Stimulated activated naive CD8-positive, alpha-beta T cell treated with anti-CD3 and anti-CD28 coated beads, Interleukin-15, Interleukin-2, amounts not matched to agents 100 U/mL and 50 U/mL, for 24 hours (primary cell): ENCODE measurements at places on chromosomes 6 and 20.

DNA sequence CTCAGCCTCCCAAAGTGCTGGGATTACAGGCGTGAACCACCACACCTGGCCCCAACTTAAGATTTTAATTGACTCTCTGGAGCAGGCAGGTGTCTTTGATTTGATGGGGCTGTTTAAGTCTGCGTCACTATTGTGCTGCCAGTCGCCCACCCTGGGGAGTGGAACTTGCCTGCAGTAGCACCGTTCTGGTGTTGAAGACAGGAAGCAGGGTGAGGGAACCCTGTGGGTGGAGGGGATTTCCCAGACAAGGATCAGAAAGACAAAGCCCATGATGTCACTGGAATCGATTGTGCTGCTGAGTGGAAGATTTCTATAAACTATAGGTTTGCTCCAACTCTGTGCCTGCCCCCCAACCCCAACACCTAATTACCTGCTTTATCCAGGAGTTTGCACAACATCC lies 11.0 kb downstream of the ALDH8A1 start:
- DNase-seq, result peak; percentile 79

DNA sequence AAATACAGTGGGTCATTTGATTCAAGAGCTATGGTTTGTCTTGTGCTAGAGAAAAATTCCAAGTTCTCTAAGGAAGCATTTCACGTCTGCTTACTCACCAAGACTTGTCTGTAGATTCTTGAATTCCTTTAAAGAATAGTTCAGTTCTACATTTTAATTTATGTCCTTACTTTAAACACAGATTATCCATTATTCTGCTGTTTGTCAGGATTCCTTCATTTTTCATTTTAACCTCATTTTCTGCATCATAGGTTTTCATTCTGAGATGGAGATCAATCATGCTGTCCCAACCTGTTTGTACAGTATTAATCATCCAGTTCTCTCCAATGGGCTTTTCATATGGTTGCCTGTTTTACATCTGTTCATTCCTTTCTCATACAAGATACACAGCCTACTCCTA lies 24.5 kb upstream of the POPDC3 start:
- DNase-seq, result no peak

DNA sequence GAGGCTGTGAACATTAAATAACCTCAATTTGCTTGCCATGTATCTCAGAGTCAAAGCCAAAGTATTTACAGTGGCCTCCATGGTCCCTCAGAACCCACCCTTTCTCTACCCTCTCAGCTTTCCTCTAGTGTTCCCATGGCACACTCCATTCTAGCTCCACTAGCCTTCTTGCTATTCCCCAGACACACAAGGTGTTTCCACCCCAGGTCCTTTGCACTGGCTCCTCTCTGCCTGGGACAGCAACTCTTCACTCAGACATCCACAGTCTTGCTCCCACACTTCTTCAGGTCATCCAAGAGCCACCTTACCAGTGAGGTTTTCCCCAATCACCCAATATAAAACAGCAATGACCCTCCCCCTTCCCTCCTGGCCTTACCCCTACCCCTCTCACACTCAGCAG lies 56.5 kb upstream of the PLEKHG1 start:
- no peak for DNase-seq

DNA sequence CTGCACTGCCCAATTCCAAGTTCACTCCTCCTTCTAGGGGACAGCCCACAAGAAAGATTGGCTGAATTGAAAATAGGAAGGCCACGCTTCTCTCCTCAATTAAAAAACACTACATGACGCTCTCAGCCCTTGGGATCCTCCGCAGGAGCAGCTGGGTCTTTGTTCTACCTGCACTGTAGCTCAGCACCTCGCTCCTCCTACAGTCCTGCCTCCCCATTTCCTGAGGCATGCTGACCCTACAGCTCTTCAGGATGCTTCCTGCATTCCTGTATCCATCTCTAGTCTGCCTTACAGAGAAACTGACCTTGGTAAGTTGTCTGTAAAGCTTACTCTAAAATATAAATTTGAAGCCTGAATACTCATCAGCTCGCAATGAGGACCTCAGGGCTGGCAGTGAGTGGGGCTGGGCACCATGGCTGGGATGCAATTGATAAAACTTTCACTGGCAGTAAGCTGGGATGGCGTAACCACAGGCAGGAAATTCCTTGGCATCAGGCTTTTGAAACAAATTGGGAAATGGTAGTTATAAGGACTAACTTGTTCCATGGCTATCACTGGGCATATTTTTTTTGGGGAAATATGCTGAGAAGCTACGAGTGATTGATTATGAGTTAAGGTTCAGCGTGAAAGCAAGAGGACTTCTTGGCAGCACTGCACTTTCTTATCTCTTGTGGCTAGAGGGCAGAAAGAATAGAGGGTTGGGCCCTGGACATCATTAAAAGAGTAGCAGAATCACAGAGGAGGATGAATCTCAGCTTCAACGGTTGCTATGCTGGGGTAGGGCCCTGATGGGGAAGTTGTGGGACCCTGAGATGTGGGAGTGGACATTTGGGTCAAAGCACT lies 11.7 kb upstream of the SIRPB1 start:
- DNase-seq, result no peak

GRCh38 chr6:34731393-34732060 lies 25.8 kb upstream of the SNRPC start:
- no peak for DNase-seq

DNA sequence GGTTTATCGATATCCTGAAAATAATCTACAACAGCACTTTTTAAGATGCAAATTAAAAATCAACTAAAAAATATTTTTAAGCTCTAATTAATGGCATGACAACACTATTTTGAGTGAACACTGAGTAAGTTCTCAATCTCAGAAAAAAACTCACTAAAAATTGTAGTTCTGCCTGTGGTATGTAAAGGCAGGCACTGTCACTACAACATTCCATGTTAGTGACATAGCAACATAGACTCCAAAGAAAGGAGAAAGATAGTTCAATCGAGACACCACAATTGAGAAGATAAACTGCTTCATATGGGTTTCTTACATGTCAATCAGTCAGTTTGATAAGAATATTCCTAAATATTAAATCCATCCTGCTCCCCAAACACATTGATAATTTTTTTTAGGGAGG lies 38.0 kb downstream of the COL12A1 start:
- no peak for DNase-seq

DNA sequence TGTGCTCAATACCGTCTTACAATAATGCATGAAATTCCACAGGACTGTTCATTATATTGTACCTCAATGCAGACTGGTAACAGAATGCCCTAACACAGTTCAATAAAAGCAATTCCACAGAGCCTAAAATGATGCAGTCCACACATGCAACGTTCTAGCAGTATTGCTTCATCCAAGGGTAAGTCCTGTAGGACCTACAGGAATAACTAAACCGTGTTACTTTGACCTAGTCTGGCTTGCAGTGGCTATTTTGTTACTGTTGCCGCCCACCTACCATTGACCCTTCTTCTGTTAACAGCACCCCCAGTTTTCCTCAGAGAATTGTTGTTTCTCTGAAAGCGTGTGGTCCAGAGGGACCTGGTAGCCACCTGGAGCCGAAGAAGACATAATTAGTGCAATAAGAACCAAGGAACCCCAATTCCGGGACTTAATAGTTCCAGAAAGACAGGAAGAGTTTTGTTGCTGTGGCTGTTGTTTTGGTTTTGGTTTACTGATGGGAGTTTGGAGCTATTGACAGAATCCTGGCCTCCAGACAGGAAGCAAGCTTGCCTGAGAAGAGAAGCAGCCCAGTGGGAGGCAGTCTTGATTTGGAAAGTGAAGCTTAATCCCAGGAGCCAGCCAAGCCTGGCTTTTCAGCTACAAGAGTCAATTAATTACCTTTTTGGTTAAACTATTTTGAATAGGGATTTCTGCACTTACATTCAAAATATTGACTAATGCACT lies 91.3 kb downstream of the FRK start:
- DNase-seq, result no peak

GRCh38 chr20:6075428-6076219 lies 21.8 kb upstream of the LRRN4 start:
- no peak for DNase-seq

- no peak for DNase-seq
These were observed 1570.0 kb upstream of the DEFB115 start for GRCh38 chr20:29687438-29687837.

GRCh38 chr20:24665196-24665595 lies 195.8 kb downstream of the SYNDIG1 start:
- DNase-seq, result no peak

GRCh38 chr6:154414021-154414813 lies 57.6 kb upstream of the IPCEF1 start:
- DNase-seq, result no peak

GRCh38 chr20:51434580-51435247 lies 107.8 kb downstream of the NFATC2 start:
- DNase-seq, result no peak

DNA sequence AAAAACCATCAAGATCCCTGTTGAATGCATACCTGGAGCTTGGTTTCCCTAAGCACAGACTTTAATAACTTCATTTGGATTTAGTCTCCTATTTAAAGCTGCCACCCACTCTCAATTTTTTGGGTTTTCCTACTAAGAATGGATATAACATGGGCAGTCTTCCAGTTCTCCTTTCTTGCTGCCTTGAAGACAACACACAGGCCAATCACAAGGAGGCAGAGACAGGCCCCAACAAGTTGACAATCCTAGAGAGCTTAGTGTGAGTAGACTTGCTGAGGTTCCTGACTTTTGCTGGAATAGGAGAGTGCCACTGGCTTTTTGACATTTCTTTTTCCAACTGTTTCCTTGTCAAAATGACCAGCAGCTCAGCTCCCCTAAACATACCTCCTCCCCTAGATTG lies 112.3 kb upstream of the ESR1 start:
- no peak for DNase-seq

GRCh38 chr6:26120807-26121140 lies 33.5 kb downstream of the HFE start:
- DNase-seq, result no peak

- no peak for DNase-seq
These were observed 18.2 kb upstream of the SRC start for GRCh38 chr20:37327748-37328147.

DNA sequence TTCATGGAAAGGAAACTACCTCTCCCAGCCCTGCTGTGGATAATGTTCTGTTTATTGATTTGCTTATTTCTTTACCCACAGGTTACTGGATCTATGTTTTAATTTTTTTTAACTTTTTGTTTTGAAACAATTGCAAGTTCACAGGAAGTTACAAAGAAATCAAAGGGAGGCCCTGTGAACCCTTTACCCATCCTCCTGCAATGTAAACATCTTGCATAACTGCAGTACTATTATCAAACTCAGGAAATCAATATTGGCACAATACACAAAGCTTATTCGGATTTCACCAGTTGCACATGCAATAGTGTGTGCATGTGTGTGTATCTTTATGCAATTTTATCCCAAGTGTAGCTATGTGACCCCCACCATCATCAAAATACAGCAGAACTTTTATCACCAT lies 398.0 kb downstream of the BTBD3 start:
- DNase-seq, result no peak

DNA sequence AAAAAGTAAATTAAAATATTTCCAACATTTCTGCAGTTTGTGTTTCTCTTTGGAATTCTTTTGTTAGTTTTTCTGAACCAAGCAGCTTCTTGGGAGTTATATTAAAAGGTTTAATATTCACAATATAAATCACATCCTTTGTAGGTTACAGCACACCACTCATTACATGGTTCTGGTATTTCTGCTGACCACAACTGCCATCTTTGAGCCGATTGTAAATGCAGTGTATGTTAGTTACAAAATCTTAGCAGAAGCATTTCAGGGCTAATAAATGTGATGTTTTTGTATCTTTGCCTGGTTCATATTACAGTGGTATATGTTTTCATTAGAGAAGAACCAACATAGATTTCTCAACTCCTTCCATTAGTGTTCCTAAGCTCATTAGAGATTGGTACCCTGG lies 19.1 kb upstream of the TSHZ2 start:
- DNase-seq, result no peak

DNA sequence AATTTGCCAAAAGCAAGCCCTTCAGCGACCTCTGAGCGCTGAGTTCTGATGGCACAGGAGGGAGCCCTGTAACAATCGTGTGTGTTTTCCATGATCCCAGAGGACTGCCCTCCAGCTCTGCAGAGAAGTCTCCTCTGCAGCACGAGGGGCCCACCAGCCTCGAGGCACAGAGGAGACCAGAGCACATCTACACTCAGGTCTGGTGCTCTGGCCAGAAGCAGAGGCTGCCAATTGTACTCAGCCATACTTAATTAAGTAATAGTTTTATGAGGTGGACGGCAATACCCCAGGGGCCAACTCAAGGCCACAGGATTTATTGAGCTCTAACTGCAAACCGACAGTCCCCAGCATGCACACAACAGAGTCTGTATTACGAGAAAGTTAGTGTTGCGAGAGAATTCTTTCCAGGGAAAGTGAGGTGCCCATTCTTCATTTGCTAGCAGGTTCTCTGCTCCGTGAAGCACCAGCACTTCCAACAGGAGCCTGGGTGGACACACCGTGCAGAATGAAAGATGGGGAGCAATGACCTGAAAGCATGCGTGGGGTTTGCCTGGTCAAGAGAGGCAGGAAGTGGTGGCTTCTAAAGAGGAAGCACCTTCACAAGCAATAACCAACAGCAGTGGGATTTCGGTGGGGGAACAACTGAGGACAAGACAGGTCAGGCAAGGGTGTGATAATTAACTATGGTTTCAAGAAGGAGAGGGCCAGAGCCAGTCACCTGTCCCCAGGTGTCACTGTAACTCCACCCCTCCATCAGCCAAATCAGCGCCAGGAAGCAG lies 92.8 kb upstream of the FOXC1 start:
- DNase-seq, result no peak

- no peak for DNase-seq
These were observed 11.0 kb upstream of the KCNK5 start for GRCh38 chr6:39240155-39240757.

GRCh38 chr6:12081771-12082170 lies 69.7 kb downstream of the HIVEP1 start:
- DNase-seq, result no peak

GRCh38 chr20:58268936-58269619 lies 40.4 kb upstream of the RAB22A start:
- DNase-seq, result peak; percentile 35
